ENCODE measurements at places on chromosomes 12 and 14. TPM values are rescaled to one million over a fixed set of nuclear protein-coding genes. Genes with fewer than 3 reads are reported as not detected.

ACOT4 gene
- 0.26 TPM for total RNA-seq

CCDC60 gene
- not detected for total RNA-seq

FSCB gene
- total RNA-seq, result not detected

FERMT2 gene
- 72.2 TPM for total RNA-seq

TAPBPL gene
- 13.5 TPM for total RNA-seq

TMEM132D gene
- total RNA-seq, result not detected

TRPV4 gene
- 1.4 TPM for total RNA-seq

TAS2R19 gene
- 1.7 TPM for total RNA-seq

PRPH gene
- total RNA-seq, result not detected

AKAP5 gene
- 0.13 TPM for total RNA-seq

DNA sequence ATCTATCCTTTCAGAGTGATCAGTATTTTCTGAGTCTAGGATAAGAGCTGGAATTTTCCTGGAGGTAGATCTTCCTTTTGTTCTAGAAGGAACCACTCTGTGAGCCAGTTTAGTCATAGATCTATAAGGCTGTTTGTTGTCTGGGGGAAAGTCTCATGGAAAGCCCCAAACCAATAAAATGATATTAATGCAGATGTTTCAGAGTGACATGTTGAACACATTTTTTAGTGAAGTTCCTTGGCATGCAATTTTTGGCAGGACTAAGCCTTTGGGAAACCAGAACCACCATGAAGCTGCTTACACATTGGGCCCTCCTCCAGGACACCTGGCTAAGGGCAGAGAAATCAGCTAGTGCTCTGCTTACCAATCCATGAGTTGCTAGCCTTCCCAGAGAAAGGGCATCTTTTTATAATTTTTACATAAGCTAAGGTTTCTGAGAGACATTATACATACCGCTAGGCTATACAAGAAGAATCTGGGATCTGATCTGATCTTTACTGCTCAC, 101.5 kb upstream of the PCED1B start:
- DNase-seq, result no peak

DNA sequence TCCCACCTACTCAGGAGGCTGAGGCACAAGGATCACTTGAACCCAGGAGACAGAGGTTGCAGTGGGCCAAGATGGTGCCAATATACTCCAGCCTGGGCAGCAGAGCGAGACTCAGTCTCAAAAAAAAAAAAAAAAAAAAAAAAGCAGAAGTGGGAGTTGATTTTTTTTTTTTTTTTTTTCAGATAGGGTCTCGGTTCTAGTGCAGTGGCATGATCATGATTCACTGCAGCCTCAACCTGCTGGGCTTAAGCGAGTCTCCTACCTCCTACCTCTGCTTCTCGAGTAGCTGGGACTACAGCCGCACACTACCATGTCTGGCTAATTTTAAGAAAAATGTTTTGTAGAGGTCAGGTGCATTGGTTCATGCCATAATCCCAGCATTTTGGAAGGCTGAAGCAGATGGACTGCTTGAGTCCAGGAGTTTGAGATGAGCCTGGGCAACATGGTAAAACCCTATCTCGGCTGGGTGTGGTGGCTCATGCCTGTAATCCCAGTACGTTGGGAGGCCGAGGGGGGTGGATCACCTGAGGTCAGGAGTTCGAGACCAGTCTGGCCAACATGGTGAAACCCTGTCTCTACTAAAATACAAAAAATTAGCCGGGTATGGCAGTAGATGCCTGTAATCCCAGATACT, 16.3 kb upstream of the HSP90AA1 start:
- no peak for DNase-seq

- no peak for DNase-seq
Measured at GRCh38 chr12:58532855-58533608, 387.3 kb downstream of the LRIG3 start.

- DNase-seq, result peak; percentile 35
Measured at GRCh38 chr12:13864081-13864673, 117.2 kb downstream of the GRIN2B start.

DNA sequence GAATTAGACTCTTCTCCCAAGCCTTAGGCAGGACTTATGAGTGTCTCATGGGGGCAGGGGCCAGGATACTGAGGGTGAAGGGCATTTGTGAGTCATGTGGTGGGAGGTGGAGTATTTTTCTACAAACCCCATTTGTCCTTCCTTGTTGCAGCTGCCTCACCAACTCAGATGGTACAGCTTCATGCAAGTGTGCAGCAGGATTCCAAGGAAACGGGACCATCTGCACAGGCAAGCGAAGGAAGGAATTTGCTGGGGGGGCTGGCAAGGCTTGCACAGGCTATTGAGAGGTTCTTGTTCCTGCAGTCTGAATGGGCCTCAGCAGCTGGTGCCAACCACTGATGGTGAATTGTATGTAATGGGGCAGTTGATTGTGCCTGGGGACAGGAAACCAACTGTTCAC, 125.1 kb downstream of the STAB2 start:
- no peak for DNase-seq

- DNase-seq, result no peak
Measured at GRCh38 chr14:99233222-99234035, 38.6 kb downstream of the BCL11B start.

DNA sequence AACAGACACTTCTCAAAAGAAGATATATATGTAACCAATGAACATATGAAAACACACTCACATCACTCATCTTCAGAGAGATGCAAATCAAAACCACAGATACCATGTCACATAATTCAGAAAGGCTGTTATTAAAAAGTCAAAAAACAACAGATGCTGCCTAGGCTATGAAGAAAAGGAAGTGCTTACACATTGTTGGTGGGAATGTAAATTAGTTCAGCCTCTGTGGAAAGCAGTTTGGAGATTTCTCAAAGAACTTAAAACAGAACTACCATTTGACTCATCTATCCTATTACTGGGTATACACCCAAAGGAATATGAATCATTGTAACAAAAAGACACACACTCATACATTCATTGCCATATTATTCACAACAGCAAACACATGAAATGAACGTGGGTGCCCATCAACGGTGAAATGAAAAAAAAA, 35.1 kb downstream of the EIF2S3B start:
- DNase-seq, result peak; percentile 0

- no peak for DNase-seq
Measured at GRCh38 chr12:75825686-75826085, 205.9 kb downstream of the PHLDA1 start.

GRCh38 chr14:70906793-70907175, 475 bp upstream of the PCNX1 start:
- DNase-seq, result peak; percentile 17

- DNase-seq, result no peak
Measured at GRCh38 chr14:31251028-31251958, 43.7 kb upstream of the HECTD1 start.

- no peak for DNase-seq
Measured at GRCh38 chr12:67758119-67758518, 109.6 kb downstream of the DYRK2 start.

DNA sequence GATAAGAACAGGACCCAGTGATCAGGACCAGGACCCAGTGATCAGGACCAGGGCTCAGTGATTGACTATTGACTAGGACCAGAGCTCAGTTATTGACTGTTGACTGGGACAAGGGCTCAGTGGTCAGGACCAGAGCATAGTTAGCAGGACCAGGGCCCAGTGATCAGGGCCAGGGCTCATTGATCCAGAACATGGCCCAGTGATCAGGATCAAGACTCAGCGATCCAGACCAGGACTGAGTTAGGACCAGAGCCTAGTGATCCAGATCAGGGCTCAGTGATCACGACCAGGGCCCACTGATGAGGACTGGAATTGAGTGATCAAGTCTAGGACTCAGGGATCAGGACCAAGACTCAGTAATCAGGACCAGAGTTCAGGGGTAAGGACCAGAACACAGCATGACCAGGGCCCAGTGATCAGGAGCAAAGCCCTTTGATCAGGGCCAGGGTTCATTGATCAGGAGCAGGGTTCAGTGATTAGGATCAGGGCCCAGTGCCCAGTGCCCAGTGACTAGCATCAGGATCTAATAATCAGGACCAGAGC, 176.0 kb downstream of the TMEM121 start:
- no peak for DNase-seq

GRCh38 chr14:54502602-54503001, 7.1 kb upstream of the CGRRF1 start:
- no peak for DNase-seq

GRCh38 chr12:70854881-70855568, 65.5 kb downstream of the PTPRR start:
- DNase-seq, result no peak

DNA sequence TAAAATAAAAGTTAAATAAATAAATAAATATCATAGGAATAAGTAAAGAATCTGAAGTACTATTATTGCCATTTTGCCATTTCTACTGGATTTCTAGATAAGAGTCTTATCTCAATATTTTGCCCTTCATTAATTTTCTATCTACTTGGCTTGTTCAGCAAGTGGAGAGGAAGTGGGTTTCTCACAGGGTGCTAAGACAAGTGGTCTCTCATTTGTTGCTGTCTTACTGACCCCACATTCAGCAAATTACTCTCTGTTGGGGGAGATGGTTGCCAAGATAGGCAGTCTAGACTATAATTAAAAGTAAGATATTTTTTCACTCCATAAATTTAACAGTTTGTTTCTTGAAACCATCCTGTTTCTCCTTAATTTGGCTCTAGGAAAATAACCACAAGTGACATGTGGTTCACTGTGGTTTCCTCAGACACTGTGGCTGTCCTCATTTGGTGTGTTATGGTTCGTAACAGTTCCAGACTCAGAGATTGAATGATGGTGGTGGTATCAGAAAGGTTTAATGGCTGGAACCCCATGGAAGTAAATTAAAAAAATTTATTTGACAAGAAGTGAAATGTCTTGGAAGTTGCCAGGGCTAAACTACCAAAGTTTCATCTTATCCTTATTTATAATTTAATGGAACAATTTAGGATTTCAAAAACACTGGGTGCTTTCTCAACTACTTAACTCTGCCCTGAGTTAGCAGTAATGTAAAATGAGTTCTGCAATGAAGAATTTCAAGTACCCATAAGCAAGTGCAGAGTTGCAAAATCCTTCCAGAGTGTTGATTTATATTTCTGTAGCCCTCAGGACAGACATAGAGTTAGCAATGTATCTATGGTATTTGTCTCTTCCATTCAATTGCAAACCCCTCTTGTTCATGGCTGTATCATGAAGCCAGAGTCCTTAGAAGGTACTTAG, 214.8 kb downstream of the MSRB3 start:
- no peak for DNase-seq

- DNase-seq, result no peak
Measured at GRCh38 chr12:38601949-38602348, 285.4 kb downstream of the ALG10B start.

- no peak for DNase-seq
Measured at GRCh38 chr12:104171785-104172569, 34.0 kb upstream of the NFYB start.

- no peak for DNase-seq
Measured at GRCh38 chr12:124829708-124830304, 33.9 kb downstream of the SCARB1 start.

GRCh38 chr12:63152321-63152700, 1.3 kb upstream of the AVPR1A start:
- DNase-seq, result no peak

- DNase-seq, result no peak
Measured at GRCh38 chr12:109287811-109288469, 21.1 kb downstream of the FOXN4 start.

GRCh38 chr12:100426145-100426544, 47.5 kb upstream of the NR1H4 start:
- no peak for DNase-seq

GRCh38 chr12:49322367-49322707, 718 bp upstream of the TROAP start:
- DNase-seq, result no peak

- no peak for DNase-seq
Measured at GRCh38 chr12:127717278-127717677, 549.7 kb upstream of the TMEM132C start.

DNA sequence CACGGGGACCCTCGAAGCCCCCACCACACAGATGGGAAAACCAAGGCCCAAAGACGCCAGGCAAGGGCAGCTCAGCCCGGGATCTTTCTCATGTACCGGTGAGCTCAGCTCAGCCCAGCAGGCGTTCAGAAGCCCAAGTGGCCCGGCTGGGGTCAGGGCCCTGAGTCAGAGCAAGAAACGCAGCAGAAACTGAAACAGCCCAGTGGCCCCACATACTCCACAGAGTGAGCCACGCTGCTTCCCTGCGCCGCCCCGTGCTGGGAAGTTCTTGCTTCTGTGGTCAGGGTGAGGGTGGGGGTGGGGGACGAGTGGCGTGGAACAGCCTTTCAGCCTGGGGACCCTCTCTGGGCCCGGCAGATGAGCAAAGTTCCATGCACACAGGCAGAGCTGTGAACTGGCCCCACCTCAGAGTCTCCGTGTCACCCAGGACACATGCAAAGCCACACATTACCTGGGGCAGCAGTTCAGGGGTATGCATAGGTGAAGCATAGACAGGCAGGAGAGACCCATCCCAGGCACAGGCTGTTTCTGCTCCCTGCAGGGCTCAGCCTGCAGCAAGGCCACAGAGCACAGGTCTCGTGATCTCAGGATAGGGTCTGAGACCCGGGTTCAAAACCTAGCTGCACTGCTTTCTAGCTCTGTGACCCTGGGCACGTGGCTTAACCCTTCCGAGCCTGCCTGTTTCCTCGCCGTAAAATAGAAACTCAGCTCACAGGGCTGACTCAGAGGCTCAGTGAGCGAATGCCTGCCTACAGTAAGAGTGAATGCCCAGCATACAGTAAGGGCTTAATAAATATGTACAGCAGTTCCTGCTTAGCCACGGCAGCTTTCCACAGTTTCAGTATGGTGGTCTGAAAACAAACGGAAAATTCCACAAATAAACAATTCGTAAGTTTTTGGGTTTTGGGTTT, 21.6 kb downstream of the NCOR2 start:
- DNase-seq, result no peak

- no peak for DNase-seq
Measured at GRCh38 chr12:51829011-51829481, 19.5 kb downstream of the FIGNL2 start.

- DNase-seq, result no peak
Measured at GRCh38 chr14:54172562-54172961, 215.9 kb upstream of the BMP4 start.

- DNase-seq, result peak; percentile 4
Measured at GRCh38 chr14:51121096-51121495, 26.2 kb upstream of the TRIM9 start.

DNA sequence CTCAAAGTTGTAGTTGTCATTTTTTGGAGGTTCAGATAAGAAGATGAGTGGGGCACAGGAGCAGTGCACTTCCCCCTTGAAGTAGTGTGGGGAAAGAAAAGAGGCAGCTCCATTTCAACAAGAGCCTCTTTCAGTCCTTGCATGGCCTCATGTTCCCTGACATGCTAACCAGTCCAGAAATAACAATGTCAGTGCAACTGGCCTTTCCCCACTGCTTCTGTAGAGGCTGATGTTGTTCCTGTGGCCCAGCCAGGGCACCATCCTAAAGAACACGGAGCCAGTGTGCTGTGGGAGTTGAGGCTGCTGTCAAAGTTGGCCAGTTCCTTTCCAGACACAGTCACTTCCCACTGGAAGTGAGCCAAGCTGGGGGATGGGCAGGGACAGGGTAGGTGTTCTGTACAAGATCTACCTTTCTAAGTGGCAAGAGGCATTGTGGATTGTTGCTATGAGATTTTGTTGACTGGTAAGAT, 77.7 kb upstream of the SLC38A2 start:
- DNase-seq, result peak; percentile 65
